ENCODE measurements at places on chromosomes 6 and 20.

DNA sequence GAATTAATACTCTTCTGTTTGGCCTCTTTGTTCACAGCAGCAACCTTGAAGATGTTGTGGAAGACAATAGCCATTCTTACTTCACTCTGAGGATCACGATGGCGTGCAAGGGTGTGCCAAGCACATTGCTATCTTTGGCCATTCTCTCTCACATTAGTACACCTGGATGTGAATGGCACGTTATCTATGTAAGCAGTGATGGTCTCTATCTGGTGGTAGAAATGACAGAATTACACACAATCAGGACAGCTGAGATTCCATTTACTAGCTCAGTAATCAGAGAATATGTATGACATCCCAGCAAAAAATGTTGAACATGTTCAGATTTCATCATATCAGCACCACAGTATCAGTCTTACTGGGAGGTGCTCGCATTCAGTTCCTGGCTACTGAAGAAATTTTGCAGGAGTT lies 116.2 kb downstream of the LCA5 start:
- DNase-seq: peak; percentile 45

DNA sequence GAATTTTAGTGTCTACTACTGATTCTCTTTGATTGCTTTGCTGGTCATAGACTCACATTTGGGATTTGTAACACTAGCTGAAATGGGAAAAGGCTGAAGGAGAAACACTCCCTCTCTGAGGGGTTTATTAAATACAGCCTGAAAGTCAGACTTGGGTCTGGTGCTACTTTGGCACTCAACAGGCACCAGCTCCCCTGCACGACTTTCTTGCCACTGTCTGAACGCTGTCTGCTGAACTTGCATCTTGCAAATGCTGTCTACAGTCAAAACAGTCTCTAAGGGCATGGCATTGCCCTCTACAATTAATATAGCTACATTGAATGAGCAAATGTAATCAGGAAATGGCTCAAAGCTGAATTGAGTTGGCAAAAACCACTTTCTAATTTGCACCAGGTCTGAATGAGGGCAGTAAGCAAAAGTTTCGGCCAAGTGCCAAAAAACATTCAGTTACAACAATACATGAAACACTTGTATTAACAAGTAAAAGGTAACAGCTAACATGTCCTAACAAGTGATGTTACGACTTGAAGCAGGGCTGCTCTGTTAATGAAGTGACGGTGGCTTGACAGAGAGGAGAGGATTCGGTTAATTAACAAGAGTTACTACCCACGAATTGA lies 119.5 kb downstream of the FOXC1 start:
- no peak for DNase-seq

DNA sequence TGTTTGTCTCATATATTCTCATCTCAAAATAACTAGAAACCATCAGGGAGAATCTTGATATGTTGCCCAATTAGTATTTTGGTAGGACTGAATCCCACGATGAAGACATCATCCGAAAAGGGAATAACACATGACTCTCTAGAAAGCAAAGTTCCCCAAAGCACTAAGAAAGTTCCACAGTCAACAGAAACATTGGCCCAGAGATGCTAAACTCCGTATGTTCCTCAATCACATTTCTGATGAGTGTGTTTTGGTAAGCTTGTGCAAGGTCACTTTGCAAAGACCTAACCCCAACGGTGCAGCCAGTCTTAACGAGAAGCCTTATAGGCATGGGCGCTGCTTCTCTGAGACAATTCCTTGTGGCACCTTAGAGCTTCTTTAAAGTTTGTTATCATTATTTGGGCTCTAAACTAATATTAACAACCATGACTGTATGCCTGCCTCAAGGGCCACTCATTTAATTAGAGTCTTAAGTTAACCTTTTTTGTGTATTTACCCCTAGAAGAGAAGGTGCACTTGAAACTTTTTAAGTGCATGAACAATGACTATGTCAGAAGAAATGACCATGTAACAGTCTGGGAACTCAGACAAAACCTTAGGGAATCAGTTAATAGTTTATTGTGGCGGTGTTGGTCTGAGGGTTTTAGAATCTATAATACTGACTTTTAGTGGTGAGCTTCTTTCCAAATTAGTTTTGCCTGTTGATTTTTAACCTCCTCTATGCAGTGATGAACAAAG lies 202.0 kb upstream of the RAB32 start:
- DNase-seq: no peak

DNA sequence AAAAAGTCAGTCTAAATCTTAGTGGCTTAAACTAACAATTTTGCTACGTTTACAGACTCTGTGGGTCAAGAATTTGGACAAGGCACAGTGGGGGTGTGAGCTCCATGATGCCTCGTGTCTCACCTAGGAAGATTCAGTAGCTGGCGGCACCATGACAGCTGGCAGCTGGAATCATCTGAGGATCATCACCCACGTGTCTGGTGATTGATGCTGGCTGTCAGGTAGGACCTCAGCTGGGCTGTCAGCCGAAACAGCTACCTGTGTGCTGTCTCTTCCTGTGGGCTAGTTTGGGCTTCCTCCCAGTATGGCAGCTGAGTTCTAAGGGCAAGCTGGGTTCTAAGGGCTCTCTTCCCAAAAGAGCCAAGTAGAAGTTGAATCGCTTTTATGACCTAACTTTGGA lies 26.4 kb upstream of the DLGAP4 start:
- no peak for DNase-seq

DNA sequence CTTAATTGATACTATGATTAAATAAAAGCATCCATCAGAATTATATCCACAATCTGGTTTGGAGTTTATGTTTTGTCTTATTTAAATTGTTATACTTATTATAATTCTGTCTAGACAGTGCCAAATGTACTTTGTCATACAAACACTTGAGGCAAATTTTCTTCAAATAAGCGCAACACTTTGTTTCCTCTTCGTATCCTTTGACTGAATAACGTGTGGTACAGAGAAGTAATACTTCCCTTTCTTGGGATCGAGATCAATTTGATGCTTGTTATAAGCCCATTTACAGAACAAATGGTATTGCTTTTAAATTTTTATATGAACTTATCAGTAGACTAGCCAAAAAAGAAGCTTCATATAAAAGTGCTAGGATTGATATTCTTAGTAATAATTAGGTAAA lies 111.0 kb downstream of the ATG5 start:
- DNase-seq: no peak

- no peak for DNase-seq
Measured at GRCh38 chr6:130849594-130849993, 22.4 kb downstream of the SMLR1 start.

All from globus pallidus (tissue), 1 donor.